ENCODE measurements at places on chromosomes 16 and 17. TPM values are rescaled to one million over a fixed set of nuclear protein-coding genes. Genes with fewer than 3 reads are reported as not detected.

MT1B gene
- not detected for total RNA-seq

GRCh38 chr17:73998653-73999645, 204.5 kb upstream of the RPL38 start:
- peak; percentile 62 for DNase-seq

TBC1D3E gene
- total RNA-seq = not detected

DNA sequence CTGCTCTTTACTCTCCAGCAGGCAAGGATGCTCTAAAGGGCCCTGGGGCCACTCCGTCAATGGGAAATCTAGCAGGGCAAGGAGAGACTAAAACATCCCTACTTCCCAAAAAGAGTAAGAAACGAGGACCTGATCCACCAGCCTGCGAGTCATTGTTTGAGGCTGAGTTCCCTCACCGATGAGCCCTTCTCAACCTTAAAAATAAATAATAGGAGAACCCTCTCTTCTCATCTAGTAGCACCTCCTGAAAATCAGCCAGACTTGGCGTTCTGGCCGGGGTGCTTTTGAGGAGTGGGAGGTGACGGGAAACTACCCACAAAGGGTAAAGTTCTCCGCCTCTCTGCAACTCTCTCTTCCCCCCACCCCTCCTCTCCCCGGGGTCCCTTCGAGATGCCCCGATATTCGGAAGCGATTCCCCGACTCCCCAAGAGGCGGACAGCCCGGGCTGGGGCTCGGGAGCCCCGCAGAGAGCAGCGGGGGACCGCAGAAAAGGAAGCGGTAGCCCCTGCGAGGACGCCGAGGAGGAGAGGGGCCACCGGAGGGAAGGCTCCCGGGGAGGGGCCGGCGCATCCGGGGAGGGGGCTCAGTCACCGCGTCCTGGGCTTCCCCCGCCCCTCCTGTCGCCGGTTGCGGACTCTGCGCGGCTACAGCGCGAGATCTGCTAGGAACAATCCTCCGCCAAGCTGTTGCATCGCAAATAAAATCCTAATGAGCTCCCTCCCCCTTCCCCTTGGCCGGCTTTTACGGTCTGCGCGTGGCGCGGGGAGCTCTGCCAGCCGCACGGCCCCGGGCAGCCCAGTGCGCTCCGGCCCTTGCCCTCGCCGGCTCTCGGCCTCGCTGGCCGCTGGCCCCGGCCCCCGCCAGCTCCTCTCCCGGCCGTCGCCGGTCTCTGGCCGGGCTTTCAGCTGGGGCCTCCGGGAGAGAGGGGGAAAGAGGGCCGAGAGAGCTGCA, 1.3 kb downstream of the HOXB9 start:
- no peak for DNase-seq

OR1F1 gene
- total RNA-seq = not detected

TPSG1 gene
- 0.31 TPM for total RNA-seq

GRCh38 chr17:80125656-80126448, 21.1 kb downstream of the EIF4A3 start:
- DNase-seq = no peak

DNA sequence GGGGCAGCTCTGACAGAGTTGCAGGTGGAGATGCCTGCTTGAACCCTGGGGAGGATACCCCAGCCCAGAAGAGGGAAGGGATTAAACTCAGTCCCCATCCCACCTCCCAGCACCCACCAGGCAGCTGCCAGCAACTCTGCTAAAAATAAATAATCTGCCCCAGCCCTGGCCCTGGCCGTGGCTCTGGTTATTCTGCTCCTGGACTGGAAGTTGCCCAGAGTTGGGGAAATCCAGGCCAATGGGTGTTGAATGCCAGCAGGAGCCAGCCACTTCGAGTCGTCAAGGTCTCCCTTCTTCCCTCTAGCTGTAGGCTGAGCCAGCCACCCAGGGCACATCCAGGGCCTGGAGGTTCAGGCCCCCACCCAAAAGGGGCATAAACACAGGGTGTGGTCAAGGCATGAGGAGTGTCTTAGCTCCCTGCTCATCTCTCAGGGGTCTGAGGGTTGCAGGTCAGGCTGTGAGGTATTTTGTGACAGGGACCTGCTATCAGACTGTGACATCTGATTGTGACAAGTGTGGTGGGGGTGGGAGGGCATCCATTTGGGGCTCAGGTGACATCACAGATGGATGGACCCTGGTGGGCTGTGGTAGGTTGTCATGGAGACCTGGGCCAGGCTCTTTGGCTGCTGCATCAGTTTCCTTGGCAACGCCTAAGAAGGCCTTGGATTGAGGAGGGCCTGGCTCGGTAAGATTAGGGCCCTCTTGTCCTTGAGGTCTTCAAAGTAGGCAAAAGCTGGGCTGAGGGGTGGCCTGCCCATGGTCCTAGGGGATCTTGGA, 1.0 kb upstream of the RRAD start:
- no peak for DNase-seq

GRCh38 chr16:81562174-81562849, 117.7 kb downstream of the CMIP start:
- no peak for DNase-seq

DNA sequence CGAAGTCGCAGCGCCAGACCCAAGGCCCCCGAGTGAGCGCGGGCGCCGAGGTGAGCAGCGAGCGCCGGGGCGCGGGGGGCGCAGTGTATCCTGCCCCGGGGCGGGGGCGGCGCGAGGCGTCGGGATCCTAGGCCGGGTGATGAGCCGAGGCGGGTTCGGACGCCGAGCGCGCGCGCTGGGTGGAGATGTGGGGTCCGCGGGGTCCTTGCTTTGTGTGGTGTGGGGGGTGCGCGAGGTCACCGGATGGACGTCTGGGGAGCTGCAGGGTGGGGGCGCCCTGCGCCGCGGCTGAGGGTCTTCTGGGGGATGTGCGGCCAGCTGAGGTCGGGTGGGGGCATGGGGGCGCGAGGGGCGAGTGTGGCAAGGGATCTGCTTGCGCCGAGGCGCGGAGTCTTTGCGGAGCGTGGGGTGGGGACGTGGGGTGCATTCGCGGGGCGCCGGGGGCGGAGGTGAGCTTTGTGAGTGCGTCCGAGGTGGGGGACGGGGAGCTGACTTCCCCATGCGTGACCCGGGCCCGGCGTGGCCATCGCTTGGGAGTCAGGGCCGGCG, 560 bp downstream of the RAI1 start:
- no peak for DNase-seq

DNA sequence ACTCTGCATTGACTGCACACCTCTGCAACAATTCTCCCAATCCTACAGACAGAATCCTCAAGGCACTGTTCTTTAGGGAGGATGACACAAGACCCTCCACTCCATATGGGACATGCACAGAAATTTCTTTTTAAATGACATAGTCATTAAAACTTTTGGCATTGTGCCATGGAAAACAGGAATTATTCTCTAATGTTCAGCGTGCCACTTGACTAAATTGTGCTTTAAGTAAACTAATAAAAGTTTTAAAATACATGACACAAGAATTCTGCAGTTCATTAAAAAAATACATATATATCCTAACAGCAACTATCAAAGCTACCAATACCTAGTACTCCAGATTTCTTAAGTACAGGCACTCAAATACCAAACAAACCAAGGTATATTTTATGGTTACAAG, 16.0 kb downstream of the CEP112 start:
- DNase-seq = peak; percentile 31

- DNase-seq = no peak
Observed at GRCh38 chr17:77160091-77160874, 19.5 kb downstream of the SEC14L1 start.

DNA sequence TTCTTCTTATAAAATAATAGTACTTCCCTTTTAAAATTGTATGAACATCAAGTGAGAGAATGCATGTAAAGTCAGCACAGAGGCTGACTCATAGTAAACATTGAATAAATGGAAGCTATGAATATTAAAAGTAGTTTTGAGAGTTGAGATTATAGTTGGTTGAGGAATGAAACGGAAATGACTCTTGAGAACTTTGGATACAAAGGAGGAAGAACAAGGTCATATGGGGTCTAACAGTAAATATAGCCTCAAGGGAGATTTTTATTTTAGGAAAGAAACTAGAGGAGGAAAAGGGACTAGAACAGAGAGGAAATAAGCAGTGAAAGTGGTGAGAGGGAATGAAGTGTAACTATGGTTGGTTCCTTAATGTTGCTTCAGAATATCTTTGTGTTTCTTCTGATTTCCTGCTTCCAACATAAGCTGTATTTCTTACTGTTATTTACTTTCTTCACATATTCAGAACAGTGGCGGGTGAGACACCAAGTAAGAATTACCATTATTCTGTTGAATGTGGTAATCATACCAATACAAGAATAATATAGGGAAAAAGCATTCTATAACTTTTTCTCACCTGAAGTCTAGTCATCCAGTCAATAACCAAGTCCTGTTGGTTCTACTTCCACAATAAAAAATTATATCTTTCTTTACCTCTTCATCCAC, 165.1 kb downstream of the CHD9 start:
- no peak for DNase-seq

GRCh38 chr16:87060034-87060986, 256.9 kb downstream of the C16orf95 start:
- DNase-seq = no peak

DNA sequence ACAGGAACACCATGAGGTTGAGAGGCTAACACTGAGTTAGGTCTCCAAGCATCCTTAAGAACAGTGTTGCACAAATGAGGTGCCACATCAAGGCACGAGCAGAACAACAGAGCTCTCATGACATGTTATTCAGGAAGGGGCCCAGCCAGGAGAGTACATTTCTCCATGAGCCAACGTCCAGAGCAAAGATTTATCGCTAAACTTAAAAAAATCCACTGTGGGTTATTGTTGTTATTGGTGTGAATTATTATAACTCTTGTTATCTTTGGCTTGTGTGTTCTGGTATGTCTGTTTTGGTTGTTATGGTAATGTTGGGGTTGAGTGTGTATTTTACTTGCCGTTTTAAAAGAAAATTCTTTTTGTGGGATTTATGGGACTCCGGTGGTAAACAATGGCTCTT, 68.9 kb upstream of the MSI2 start:
- no peak for DNase-seq

RNU2-1 gene
- total RNA-seq = not detected

GRCh38 chr17:41496803-41497484, 7.2 kb upstream of the KRT36 start:
- peak; percentile 90 for DNase-seq

- DNase-seq = no peak
Observed at GRCh38 chr17:3759597-3760216, 36.0 kb downstream of the HASPIN start.

GRCh38 chr17:68074279-68074678, 38.7 kb downstream of the KPNA2 start:
- DNase-seq = no peak

HES7 gene
- 0.61 TPM for total RNA-seq

GRCh38 chr16:68981971-68982370, 123.5 kb upstream of the HAS3 start:
- no peak for DNase-seq

DNA sequence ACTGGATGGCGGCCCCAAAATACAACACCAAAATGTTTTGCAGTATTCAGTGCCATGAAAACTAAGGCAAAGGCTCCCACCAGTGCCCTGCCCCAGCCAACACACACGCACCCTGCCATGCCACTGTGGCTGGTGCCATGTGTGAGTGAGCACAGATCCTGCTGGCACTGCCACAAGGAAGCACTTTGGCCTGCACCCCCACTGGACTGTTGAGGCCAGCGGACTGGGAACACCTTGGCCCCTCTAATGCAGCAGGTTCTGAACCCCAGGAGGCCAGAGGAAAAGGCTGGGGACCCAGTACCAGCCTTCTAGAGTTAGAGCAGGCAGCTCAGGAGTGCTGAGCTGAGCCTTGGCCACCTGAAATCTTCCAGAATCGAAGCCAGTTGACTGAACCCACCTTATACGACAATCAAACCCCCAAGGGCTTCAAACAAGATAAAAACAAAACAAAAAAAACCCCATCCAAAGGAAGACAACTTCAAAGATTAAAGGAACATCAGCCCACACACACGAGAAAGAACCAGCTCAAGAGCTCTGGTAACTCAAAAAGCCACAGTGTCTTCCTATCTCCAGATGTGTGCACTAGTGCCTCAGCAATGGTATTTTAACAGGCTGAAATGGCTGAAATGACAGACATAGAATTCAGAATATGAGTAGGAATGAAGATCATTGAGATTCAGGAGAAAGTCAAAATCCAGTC, 21.5 kb downstream of the NLRP1 start:
- DNase-seq = no peak

CD300LB gene
- total RNA-seq = not detected

GRCh38 chr17:61551255-61551742, 39.7 kb downstream of the NACA2 start:
- peak; percentile 71 for DNase-seq

DNA sequence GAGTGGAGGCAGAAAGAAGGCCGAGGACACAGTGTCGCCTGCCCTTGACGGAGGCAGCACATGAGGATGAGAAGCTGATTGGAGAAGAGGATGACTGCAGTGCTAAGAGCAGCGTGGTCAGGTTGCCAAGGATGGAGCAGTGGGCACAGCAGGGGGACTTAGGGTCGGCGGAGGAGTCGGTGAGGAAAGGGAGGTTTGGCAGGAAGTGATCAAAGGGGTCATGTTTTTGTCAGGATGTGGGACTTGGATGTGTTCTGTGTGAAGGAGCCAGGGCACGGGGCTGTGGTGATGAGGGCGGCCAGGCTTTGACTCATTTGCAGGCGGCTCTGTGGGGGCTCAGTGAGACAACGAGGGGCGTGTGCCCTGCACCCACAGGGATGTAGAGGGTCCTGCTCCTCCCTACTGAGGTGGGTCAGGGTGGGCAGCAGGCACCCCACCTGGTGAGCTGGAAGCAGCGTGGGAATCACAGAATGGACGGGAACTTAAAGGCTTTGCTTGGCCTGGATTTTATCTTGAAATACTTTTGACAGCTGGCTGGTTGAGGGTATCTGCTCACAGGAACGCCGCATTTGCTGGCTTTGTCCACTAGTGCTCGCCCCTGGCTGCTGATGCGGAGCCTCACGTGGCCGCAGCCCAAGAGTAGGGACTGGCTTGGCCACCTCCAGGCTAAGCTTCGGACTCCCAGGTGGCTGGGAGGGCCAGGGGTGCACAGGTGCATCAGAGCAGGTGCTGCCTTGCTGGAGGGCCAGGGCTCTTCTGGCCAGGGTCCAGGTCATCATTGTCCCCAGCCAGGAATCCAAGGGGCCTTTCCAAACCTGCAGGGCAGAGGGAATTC, 6.0 kb downstream of the MPG start:
- DNase-seq = no peak

GRCh38 chr16:87550495-87550961, 51.8 kb upstream of the JPH3 start:
- DNase-seq = peak; percentile 13

PABPN1L gene
- not detected for total RNA-seq

TBC1D28 gene
- not detected for total RNA-seq

PIRT gene
- not detected for total RNA-seq

GRCh38 chr16:48173889-48174288, 18.1 kb upstream of the ABCC12 start:
- DNase-seq = no peak

- no peak for DNase-seq
Observed at GRCh38 chr16:12758031-12758669, 45.5 kb downstream of the CPPED1 start.

GRCh38 chr16:17386229-17386628, 84.5 kb downstream of the XYLT1 start:
- no peak for DNase-seq

DNA sequence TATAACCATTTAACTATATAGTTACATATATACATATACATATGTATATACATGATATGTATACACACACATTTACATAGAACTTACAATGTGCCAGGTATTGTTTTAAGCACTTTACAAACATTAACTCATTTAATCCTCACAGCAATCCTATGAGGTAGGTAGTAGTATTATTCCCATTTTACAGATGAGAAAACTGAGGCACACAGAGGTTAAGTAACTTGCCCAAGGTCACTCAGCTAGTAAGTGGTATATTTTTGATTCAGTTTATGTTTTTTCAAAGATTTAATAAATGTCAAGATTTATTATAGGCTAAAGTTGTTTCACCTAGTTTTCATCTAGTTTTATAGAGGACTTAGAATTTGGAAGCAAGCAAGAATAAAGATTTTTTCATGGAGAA, 6.6 kb downstream of the KRT222 start:
- no peak for DNase-seq

NEUROD2 gene
- total RNA-seq = not detected
